Uterus (tissue), 4 donors: ENCODE measurements at places on chromosomes 13 and 19. TPM values are rescaled to one million over a fixed set of nuclear protein-coding genes. Genes with fewer than 3 reads are reported as not detected.

Gene ARID3A
- total RNA-seq, result 22.0 TPM

Gene CBARP
- not detected for total RNA-seq

DNA sequence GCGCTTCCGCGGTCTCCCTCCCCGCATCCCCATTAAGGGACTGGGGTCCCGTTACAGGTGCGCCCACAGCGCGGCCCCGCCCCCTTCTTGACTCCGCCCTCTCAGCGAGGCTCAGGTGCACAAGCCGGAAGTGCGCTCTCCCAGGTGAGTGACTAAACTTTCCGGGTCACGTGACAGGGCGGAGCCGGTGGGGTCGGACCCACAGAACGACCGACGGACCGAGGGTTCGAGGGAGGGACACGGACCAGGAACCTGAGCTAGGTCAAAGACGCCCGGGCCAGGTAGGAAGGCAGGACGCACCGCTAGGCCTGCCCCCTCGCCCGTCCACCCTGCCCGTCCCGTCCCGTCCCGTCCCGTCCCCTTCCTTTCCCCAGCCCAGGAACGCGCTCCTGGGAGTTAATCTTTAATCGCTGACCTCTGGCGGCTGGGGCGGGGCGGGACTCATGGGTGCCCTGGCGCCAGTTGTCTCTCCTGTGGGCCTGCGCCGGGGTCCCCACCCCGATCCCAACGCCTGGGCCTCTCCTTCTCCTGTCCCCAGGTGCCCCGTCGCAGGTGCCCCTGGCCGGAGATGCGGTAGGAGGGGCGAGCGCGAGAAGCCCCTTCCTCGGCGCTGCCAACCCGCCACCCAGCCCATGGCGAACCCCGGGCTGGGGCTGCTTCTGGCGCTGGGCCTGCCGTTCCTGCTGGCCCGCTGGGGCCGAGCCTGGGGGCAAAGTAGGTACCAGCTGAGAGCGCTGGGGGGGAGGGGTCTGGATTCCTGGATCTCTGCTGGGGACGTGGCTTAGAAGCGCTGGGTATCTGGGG is at the start of gene CRB3:
Gene CRB3 (plus strand): TSS at position 202 of the 804 bp plus-strand sequence. CDS start 431 bp downstream, at position 633.
- DNase-seq, result no peak

DNA sequence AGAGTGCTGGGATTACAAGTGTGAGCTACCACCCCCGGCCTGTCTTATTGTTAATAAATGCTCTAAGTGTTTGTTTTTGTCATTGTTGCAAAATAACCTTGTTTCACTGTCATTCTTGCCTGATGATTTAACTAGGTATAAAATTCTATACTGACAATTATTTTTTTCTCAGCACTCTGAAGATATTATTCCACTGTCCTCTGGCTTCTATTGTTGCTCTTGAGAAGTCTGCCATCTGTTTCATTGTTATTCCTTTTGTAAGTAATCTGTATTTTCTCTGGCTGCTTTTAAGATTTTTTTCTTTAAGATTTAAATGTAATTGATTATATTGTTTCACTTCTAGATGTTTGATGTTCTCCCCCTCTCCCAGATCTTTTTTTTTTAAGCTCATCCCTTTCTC is 17.6 kb downstream of the ZNF420 start:
- DNase-seq, result no peak

DNA sequence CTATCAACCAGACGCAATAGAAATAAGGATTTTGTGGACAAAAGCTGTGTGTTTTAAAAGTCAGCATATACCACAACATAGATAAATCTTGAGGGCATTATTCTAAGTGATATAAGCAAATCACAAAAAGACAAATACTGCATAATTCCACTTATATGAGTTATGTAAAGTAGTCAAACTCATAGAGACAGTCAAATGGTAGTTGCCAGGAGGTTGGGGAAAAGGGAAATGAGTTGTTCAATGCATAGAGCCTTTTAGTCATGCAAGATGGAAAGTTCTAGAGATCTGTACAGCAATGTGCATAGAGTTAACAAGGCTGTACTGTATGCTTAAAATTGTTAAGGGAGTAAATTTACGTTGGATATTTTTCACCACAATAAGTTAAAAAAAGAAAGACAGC is 244.7 kb downstream of the DCT start:
- DNase-seq, result no peak

GRCh38 chr13:94914895-94915294 is 202.6 kb upstream of the SOX21 start:
- DNase-seq, result no peak

- no peak for DNase-seq
These were observed 8.5 kb downstream of the ARID3A start for GRCh38 chr19:934197-934840.

Gene ZSWIM9
- 0.59 TPM for total RNA-seq

- no peak for DNase-seq
These were observed 46.9 kb downstream of the GPALPP1 start for GRCh38 chr13:45036206-45036605.

- no peak for DNase-seq
These were observed 158.5 kb downstream of the TUBA3C start for GRCh38 chr13:19023115-19023514.

Gene CACNG6
- total RNA-seq, result not detected

Gene ZNF575
- not detected for total RNA-seq

Gene OR10H1
- total RNA-seq, result not detected

DNA sequence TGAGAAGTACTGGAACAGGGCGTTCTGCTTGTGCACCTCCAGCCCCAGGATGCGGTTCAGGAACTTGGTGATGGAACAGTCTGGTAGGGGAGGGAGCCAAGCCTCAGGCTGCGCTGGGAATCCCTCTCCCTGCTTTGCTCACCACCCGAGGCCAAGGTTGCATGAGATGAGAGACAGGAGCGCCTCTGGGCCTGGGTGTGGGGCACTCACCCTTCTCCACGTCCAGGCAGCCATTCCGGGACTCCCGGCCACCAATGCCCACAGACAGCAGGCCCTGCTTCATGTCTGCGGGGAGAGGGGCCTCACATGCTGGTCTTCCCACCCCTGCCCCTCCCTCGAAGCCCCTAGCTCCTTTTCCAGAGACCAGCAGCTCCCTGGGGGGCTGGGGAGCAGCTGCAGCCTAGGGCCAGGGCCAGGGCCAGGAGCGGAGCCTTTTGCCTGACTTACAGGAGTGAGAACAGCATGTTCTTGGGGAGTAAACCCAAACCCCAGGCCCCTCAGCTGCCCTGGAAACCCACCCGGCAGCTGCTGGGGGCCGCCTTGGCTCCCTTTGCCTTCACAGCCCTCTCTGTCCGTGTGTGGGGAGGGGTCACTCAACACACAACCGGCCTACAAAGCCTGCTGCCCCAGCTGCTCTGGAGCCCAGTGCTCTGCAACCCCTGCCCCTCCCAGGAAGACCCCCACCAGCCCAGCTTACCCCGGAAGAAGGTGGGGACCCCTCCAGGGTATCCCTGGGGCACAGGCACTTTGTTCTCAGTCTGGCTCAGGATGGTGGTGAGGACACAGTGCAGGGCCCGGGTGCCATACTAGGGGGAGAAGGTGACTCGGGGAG is 7.2 kb downstream of the GPX4 start:
- DNase-seq, result no peak
